ENCODE measurements at places on chromosomes 6 and 20.

DNA sequence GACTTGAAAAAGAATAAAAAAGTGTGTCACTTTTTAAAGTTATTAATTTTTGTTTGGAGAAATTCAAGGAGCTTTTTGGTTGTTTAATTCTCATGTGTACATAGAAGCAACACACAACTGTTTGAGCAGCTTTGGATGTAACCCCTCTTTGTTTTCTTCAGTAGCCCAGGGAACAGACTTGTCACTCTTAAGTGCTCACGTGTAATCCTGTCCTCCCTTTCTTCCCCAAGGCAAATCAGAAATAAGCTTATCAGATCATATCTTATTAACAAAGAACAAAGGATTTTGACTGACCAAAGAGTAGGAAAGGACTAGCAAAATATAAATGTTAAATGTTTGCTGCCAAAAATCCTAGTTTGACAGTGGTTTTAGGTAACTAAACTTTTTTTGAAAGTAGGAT, 7.3 kb upstream of the FLRT3 start:
- no peak for DNase-seq

DNA sequence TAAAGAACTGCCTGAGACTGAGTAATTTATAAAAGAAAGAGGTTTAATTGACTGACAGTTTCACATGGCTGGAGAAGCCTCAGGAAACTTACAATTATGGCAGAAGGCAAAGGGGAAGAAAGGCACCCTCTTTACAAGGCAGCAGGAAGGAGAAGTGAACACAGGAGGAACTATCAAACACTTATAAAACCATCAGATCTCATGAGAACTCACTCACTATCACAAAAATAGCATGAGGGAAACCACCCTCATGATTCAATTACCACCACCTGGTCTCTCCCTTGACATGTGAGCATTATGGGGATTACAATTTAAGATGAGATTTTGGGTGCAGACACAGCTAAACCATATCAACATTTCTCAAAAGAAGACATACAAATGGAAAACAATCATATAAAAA, 266.3 kb downstream of the EPM2A start:
- DNase-seq: no peak

- no peak for DNase-seq
These were observed 14.8 kb upstream of the SYNE1 start for GRCh38 chr6:152651986-152652385.

DNA sequence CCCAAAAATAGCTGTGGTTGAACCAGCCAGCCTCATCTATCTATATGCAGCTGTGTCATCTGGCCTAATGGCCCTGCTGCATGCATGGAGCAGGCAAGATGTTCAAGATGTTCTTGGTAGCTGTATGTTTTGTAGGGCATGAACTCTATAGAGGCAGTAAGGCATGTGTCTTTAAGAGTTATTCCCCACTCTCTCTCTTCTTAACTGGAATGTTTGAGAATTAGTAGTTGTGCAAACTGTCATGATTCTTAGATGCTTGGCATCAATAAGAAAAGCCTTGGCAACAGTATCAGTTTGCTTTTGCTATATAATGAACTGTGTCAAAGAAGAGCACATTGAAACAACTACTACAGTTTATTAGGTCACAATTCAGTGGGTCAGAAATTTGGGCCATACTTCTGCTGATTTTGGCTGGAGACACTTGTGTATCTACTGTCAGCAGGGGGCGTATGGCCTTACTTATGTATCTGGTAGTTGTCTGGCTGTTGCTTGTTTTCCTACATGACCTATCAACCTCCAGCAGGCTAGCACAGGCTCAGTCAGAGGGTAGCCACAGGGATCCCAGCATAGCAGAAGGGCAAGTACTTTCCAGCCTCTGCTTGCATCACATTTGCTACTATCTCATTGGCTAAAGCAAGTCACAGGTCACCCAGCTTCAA, 56.1 kb upstream of the LAMP5 start:
- no peak for DNase-seq

DNA sequence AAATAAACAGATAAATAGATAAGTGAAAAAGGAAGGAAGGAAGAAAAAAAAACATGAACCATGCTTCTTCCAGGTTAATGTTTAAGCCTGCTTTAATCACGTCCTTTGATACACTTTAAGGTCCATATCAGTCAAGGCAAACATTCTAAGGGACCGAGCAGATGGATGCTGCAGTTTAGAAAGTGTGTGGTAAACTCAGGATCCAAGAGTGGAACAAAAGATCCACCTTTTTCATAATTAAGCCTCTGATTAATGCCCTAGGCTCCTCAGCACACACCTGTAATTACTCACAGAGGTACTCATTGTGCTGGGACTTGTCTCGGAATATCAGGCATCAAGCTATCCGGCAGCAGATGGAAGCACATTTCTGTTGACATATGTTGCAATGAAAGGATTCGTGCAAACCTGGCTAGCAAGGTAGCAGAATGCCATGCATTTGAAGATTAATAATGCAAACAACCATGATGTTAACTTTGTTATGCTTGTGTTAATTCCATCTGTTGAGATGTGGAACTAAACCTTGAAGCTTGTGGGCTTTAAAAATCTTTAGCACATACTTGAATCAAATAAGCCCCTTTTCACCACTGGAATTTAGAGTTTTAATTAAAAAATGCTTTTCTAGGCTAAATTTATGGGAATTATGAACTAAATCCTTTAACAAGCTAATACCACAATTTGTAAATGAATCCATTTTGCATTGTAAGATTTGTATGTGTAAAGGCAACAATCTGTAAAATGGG, 163.7 kb downstream of the RALGAPA2 start:
- DNase-seq: no peak

GRCh38 chr6:11804135-11804534, 25.5 kb upstream of the ADTRP start:
- DNase-seq: no peak

- no peak for DNase-seq
These were observed 43.4 kb upstream of the SIRPG start for GRCh38 chr20:1700990-1701389.

DNA sequence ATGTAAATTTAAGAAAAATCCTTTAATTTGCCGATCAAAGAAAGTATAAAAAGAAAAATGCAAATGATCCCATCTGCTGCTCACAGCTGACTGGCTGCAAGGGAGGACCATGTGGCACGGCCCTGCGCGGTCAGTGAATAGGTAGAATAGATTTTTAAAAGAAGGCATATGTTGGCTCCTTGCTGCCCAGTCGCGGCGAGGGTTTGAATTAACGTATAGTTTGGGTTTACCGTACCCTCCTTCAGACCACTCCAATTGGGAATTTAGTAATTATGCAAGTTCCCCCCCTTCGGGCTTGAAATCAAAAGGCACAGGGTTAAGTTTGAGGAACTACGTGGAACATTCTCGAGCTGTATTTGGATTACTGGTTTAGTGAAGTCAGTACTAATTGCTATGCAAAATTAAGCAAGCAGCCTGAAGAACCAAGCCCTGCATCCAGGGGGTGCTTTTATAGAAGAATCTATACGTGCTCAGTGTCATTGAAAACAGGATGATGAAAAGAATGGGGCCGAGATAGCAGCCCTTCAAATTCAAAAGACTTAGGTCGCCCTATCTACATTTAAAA, 1.1 kb upstream of the BEND3 start:
- no peak for DNase-seq

GRCh38 chr20:24770628-24771541, 178.2 kb upstream of the CST7 start:
- DNase-seq: no peak

DNA sequence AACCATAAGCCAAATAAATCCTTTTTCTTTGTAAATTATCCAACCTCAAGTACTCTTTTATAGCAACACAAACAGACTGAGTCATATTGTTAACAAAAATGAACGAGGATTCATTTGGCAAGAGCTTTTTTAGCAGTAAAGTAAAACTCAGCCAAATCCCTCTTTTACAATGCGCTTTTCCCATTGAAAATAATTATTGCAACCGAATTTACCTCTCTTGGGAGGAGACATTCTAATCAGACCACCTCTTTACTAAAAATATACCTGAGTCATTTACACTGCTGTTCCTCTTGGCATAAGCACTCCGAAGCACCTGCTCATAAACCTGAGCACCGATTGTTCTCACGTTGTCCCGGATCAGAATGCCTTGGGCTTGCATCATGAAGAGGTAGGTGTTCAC, 57.4 kb downstream of the B4GALT5 start:
- no peak for DNase-seq

GRCh38 chr20:11727708-11728107, 190.0 kb upstream of the BTBD3 start:
- DNase-seq: no peak

GRCh38 chr6:131897621-131898020, 53.6 kb downstream of the CCN2 start:
- DNase-seq: no peak

GRCh38 chr20:56776345-56776744, 147.2 kb downstream of the TFAP2C start:
- DNase-seq: no peak

DNA sequence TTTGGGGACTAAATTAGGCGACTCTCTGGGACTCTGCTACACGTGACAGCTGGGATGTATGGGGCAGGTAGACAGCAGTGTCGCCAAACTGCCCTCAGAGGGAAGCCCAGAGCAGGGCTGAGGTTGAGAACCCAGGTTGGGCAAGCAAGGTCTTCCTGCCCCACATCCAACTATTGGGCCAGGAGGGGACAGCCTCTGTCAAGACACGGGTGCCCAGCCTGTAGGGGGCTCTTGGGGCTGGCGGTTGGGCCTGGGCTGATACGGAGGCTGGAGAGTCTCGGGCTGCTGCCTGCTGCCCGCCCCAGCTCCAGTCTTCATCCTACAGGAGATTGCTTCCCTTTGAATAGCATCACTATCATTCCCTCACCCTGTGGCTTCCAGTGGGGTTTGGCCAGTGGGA, 33.3 kb downstream of the CPNE5 start:
- DNase-seq: no peak

DNA sequence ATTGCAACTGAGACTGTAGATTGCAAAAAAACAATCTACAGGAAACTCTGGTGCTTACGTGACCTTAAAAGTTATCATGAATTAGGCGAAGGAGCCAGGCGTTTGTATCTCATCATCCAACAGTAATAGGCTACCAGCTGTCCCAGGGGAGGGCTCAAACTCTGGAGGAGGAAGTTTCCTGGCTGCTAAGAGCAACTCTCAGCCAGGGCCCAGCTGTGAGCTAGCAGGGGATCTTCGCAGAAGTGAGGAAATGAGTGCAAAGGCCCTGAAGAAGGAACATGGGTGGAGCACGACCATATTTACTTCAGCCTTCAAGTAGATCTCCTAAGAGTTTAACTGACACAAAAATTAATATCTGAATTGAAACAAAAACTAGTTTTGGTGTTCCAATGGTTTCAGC, 686.9 kb upstream of the MAP3K7 start:
- no peak for DNase-seq

DNA sequence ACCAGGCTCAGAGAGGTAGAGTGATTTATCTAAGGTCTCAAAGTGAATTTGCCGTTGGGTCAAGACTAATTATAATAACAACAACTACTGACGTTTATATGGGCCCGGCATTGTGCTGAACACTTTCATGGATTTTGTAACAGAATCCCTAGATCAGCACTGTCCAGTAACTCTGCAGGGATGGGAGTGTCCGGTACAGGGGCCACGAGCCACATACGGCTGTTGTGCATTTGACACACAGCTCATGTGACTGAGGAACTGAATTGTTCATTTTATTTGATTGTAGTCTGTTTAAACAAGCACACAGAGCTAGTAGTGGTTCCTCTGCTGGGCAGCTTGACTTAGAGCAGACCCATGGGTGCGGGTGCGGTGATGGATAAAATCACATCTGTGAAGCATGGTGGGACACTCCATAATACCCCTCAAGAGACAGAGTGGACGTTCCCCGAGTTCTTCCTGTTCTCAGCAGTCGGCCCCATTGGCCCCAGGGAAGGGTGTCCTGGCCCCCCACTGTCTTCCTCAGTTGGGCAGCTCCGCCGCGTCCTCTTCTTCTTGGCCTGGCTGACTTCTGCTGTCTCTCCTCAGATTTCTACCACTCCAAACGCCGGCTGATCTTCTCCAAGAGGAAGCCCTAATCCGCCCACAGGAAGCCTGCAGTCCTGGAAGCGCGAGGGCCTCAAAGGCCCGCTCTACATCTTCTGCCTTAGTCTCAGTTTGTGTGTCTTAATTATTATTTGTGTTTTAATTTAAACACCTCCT, 6.8 kb downstream of the CDKN1A start:
- DNase-seq: no peak

DNA sequence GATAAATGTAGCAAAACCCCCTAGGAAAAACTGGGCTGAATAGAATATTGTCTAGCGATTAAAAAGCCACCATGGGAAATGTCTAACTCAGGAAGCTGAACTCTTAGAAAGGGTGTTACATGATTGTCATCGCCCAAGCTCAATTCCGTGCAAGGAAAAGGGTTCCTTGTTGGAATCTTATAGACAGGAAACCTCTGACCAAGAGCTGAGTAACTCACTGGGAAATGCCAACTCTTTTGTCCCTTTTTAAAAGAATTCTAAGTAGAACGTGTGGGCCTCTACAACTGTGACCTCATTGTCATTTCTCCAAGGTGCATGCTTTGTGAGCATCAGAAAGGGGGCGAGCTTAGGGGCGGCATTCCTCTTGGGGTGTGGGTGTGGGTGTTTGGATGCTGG, 88.1 kb downstream of the SYNJ2 start:
- DNase-seq: no peak

DNA sequence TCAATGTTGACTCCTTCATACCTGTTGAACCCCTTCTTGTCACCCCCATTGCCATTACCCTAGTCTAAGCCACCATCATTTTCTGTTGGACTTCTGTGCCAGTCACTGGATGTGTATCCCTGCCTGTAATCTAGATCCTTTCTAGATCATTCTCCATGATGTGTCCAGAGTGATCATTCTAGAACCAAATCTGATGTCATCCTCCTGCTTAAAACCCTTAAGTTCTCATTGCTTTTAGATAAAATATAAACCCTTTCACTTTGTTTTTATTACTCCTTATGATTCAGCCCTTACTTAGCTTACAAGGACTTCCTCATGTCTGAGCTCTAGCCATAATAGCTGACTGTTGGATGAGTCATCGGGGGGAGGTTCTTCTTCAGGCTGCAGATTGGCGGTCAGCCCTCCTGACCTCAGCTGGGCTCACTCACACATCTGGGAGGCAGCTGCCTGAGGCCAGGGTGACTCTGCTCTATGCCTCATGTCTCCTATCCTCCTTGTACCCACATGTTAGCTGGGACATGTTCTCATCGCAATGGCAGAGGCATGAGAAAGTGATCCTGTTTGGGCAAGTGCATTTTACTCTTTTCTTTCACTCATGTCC, 287.6 kb downstream of the ESR1 start:
- no peak for DNase-seq

- DNase-seq: peak; percentile 75
These were observed 721 bp downstream of the KDM1B start for GRCh38 chr6:18155864-18156421.

- no peak for DNase-seq
These were observed 38.7 kb upstream of the SLC22A2 start for GRCh38 chr6:160297310-160297709.

GRCh38 chr20:12305188-12305950, 387.7 kb downstream of the BTBD3 start:
- no peak for DNase-seq

- DNase-seq: no peak
These were observed 94.9 kb upstream of the TMEM30A start for GRCh38 chr6:75379536-75379935.

DNA sequence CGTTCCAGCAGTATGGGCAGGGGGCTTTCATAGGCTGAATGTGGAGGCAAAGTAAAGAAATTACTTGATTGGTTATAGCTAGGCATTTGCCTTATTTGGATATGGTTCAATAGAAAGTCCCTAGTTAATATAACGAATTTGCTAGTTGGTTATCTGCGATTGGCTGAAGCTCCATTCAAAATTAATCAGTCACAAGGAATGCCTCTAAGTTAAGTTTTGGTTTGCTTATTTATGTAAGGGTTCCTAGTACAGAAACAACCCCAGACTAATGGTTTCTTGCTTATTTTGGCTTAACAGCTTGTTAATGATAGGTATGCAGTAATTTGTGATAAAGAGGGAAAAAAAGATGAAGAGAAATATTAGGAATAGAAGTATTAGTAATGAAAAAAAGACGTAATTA, 87.5 kb downstream of the JAG1 start:
- DNase-seq: no peak
